ENCODE measurements at places on chromosomes 4 and X.

DNA sequence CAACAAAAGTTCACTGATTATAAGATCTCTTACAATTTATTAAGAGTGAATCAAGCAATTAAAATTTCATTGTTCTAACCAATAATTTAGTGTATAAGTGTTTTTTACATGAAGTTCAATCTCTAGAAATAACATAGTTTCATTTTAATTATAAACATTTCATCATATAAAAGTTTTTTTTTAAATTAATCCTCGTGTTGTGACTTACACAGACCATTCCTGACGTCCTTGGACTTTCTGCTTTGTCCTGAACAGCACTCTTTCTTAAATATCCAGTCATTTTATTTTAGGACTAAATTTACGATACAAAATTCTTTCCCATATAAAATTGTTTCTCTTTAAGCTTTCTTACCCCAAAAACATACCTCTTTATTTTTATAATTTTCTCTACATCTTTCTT is 841.7 kb upstream of the POU3F4 start:
- peak; percentile 21 for DNase-seq

DNA sequence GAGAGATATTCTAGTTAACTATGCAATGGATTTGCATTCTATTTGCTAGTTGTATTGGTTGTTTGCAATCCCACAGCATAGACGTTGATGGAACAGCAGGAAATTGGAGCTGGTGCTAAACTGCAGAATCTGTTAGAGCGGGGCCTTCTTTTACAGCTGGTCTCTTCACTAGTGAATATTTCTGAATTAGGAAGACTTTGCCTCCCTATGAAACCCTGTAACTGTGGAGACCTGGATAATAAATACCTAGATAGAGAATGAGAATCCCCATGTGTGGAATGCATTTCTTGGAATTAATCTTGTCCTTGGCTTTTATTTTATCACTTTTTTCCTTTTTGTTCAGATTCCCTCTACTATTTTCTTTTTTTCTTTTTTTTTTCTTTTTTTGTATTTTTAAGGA is 109.7 kb downstream of the SHROOM3 start:
- DNase-seq, result no peak

GRCh38 chr4:184417802-184418511 is 56.4 kb downstream of the IRF2 start:
- DNase-seq, result peak; percentile 46

- DNase-seq, result peak; percentile 54
These were observed 307.1 kb downstream of the TEX13A start for GRCh38 chrX:104913348-104913747.

- no peak for DNase-seq
These were observed 40.1 kb upstream of the GUCY1A1 start for GRCh38 chr4:155626561-155626960.

GRCh38 chrX:3550160-3550751 is 163.2 kb downstream of the PRKX start:
- no peak for DNase-seq

- DNase-seq, result no peak
These were observed 22.8 kb downstream of the VSIG4 start for GRCh38 chrX:66016905-66017658.

- DNase-seq, result peak; percentile 29
These were observed 32.4 kb upstream of the RBPJ start for GRCh38 chr4:26288355-26288909.

GRCh38 chrX:19350941-19351384 is 7.2 kb downstream of the PDHA1 start:
- DNase-seq, result no peak

DNA sequence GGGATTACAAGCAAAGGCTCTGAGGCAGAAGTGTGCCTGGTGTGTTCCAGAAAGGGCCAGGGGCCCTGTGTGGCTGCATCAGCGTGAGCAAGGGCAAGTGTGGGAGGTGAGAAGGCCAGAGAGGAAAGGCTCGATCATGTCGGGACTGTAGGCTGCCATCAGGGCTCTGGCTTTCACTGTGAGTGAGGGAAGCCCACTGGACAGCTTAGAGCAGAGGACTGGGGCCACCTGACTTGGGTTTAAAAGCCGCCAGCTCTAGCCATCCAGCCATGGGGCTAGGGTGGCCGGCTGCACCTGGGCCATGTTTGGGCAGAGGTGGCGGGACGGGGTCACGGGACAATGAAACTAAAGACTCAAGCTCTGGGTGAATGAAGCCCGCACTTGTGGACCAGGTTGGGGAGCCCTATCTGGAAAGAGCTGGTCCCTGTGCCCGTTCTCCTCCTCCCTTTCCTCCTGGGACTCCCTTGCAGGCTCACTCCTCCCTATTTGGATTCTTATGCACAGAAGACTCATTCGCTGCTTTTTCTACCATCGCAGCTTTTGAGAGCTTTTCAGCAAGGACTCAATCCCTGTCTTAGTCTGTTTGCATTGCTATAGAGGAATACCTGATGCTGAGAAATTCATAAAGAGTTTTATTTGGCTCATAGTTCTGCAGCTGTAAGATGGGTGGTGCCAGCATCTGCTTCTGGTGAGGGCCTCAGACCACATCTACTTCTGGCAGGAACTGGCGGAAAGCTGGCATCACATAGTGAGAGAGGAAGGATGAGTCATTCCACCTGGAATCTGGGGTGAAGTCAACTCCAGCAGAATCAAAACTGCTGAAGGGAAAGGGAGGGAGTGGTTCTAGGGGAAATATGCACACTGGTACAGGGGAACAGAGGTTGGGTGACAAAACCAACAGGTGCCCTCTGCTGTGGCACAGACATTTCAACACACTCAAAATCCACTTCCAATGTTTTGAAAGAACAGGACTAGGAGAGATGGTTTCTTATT is 15.3 kb downstream of the CTAG1B start:
- peak; percentile 67 for DNase-seq

DNA sequence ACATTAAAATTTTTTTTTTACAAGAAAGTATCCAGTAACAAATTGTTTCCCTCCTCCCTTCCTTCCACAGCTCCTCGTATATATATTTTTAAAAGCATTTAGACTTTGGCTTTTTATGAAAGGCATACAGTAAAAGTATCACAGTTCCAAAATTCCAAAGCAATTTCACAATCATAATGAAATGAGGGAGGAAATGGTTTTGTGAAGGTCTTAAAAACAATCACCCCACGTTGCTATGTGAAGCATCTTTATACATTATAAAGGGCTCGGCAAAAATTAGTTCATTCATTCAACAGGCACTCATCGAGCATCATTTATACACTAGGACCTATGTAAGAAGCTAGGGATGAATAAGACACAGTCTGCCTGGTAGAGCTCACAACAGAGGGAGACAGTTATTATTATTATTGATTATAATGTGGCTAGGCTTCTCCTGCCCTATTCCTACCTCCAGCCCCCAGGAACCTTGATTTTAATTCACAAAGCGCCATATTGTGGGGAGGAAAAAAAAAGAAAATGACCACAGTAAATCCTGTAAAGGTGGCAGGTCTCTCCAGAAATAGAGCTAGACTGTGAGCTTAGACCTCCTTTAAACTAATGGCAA is 239.9 kb downstream of the MAML3 start:
- no peak for DNase-seq

GRCh38 chrX:19514791-19515614 is at the start of gene MAP3K15:
TSS of gene MAP3K15 (minus strand) at chrX:19515508. CDS start at chrX:19515261, 247 bp downstream.
- DNase-seq, result peak; percentile 77

DNA sequence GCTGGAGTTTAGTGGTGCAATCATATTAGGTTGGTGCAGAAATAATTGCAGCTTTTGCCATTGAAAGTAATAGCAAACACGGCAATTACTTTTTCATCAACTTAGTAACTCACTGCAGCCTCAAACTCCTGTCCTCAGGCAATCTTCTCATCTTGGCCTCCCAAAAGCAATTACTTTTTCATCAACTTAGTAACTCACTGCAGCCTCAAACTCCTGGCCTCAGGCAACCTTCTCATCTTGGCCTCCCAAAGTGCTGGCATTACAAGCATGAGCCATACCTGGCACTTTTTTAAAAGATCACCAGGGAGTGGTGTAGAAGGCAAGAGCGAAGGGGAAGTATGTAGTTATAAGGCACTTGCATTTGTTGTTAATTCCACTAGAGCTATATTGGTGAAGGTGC is 491.1 kb upstream of the ADGRL3 start:
- DNase-seq, result no peak

- DNase-seq, result no peak
These were observed 476.0 kb upstream of the FTHL17 start for GRCh38 chrX:31547816-31548215.

GRCh38 chrX:135982860-135983259 is 2.4 kb upstream of the SLC9A6 start:
- DNase-seq, result no peak

GRCh38 chrX:49174723-49175122 is 3.0 kb downstream of the PLP2 start:
- DNase-seq, result no peak

GRCh38 chr4:7590189-7590588 is 155.5 kb upstream of the PSAPL1 start:
- DNase-seq, result no peak

- no peak for DNase-seq
These were observed 76.8 kb upstream of the DDX53 start for GRCh38 chrX:22922961-22923360.

GRCh38 chr4:4945829-4946228 is 73.4 kb downstream of the CYTL1 start:
- DNase-seq, result no peak

Measured in DMS53 (cell line).